RPMI7951 (cell line): ENCODE measurements at places on chromosomes 3 and 15. TPM values are rescaled to one million over a fixed set of nuclear protein-coding genes. Genes with fewer than 3 reads are reported as not detected.
A peak's percentile ranks its signal among the peaks of the same experiment; 100 is the strongest.

The FAM107A gene
- total RNA-seq: not detected in 2 replicates

- DNase-seq: no peak
Observed at GRCh38 chr3:8968375-8968882, 5.2 kb upstream of the RAD18 start.

The CTXN2 gene
- total RNA-seq: not detected in 2 replicates

The RAB6B gene
- total RNA-seq: 0.12 and 0.29 TPM in 2 replicates

The CX3CR1 gene
- under 0.01 TPM in 1 of 2 replicates, not detected in the other for total RNA-seq

GRCh38 chr15:32965897-32966296 lies 228.6 kb downstream of the FMN1 start:
- no peak for DNase-seq

DNA sequence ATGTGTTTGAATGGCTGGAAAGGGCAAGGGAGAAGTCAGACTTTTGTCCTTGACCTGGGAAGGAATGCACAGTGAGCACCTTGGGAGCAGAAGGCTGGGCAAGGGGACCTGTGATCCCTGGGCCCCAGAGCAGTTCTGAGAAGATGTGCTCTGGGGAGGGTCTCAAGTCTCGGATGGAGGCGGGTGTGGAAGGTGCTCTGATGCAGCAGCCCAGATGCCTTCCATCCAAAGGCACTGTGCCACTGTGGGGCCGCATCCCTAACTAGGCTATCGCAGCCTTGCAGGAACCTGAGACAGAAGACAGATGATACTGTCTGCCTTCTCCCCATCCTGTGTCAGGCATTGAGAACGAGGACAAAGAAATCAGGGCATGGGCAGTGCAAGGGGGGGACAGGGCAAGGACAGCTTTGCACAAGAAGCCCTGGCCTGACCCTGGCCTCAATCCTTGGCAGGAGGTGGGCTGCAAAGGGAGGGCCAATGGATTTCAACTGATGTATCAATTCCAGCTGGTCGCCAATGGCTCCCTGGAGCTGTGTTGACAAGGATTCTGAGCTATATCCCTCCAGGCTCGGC lies 14.6 kb upstream of the PRKCD start:
- DNase-seq: no peak

GRCh38 chr3:81268526-81268925 lies 492.9 kb downstream of the GBE1 start:
- DNase-seq: no peak

- DNase-seq: peak; percentile 16
Observed at GRCh38 chr3:8324747-8325146, 176.9 kb upstream of the LMCD1 start.

The TMEM40 gene
- total RNA-seq: not detected in 2 replicates
